ENCODE measurements at places on chromosomes 11 and 22. TPM values are rescaled to one million over a fixed set of nuclear protein-coding genes. Genes with fewer than 3 reads are reported as not detected.

The KDM4D gene
- 0.16 TPM for total RNA-seq

The TEX54 gene
- not detected for total RNA-seq

The MS4A6A gene
- 3.3 TPM for total RNA-seq

The NXPE1 gene
- not detected for total RNA-seq
